NCI-H1048 (cell line): ENCODE measurements at places on chromosomes 11 and 22.

DNA sequence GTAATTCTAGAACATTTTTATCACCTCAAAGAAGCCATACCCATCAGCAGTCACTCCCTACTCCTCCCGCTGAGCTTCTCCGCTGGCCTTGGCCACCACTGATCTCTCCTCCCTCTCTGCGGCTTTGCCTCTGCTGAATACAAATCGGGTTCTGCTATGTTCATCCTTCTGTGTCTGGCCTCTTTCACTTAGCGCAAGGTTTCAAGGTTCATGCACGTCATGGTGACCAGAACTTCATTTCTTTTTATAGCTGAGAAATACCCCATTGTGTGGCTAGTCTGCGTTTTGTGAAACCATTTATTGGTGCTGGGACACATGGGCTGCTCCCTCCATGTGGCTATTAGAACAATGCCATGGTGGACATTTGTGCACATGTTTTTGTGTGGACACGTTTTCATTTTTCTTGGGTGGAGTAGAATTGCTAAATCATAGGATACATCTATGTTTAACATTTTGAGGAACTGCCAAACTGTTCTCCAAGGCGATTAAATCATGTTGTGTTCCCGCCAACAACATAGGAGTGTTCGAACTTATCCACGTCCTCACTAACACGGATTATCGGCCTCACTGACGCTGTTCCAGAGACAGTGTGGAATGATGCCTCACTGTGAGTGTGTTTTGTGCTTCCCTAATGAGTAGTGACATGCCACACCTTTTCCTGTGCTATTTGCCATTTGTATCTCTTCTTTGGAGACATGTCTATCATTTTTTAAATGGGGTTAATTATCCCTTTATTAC is 24.2 kb upstream of the KRTAP5-6 start:
- no peak for DNase-seq

DNA sequence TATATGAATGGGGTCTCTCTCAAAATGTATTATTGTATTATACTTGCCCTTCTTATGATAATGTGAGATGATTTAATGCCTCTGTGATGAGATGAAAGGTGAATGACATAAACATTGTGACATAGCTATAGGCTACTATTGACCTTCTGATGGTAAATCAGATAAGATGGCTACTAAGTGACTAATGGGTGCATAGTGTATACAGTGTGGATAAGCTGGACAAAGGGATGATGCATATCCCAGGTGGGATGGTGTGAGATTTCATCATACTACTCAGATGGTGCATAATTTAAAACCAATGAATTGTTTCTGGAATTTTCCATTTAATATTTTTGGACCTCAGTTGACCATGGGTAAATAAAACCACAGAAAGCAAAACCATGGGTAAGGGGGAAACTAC is 243.5 kb downstream of the SBF2 start:
- DNase-seq: no peak

- no peak for DNase-seq
Measured at GRCh38 chr11:121557348-121557747, 104.6 kb upstream of the SORL1-AS1 start.

DNA sequence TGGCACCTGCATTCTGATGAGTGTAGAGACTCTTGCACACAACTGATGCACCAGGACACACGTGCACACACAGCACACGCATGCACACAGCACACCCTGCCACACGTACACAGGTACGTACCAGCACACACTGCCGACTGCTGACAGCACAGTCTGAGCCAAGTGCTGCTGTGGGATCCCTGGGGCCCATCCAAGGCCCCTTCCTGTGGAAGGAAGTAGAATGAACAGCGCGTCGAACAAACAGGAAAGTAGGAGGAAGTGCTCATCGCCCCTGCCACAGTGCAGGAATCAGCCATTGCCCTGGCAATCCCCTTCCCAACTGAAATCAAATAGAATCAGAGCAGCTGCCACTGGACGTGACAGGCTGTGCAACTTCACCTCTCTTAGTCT is 57.9 kb downstream of the CD82 start:
- no peak for DNase-seq

DNA sequence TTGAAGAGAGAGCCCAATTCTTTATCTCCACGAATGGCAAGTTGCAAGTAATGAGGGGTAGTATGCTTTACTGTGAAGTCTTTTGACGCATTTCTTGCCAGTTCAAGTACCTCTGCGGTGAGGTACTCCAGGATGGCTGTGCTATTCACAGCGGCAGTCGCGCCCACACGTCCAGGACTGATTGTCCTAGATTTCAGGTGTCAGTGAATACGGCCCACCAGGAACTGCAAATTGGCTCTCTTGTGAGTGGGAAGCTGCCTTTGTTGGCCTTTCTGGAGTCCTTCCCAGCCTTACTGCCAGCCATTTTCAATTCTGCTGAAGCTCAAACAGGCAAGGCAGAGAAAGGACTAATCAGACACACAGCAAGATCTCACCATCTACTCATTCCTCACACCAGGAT is 8.5 kb downstream of the PPFIA1 start:
- no peak for DNase-seq
